ENCODE measurements at places on chromosomes 3 and 15. TPM values are rescaled to one million over a fixed set of nuclear protein-coding genes. Genes with fewer than 3 reads are reported as not detected.

The KLF13 gene
- 30.1 TPM for polyA plus RNA-seq

The LRRN1 gene
- 59.6 TPM for polyA plus RNA-seq

The ZNF385D gene
- polyA plus RNA-seq = 191 TPM

The MYO5C gene
- polyA plus RNA-seq = 4.4 TPM

The BOC gene
- polyA plus RNA-seq = 3.7 TPM

The ACAN gene
- not detected for polyA plus RNA-seq

The IMPG2 gene
- polyA plus RNA-seq = 0.05 TPM

The HOMER2 gene
- 2.5 TPM for polyA plus RNA-seq

The NDN gene
- 23.8 TPM for polyA plus RNA-seq

The CD86 gene
- polyA plus RNA-seq = not detected

The FGF12 gene
- polyA plus RNA-seq = 149 TPM

The FOXL2NB gene
- polyA plus RNA-seq = not detected

The GPR149 gene
- not detected for polyA plus RNA-seq

The XCR1 gene
- polyA plus RNA-seq = not detected

The PRR20G gene
- not detected for polyA plus RNA-seq

The MUSTN1 gene
- polyA plus RNA-seq = 7.6 TPM

Measured in Purkinje cell (primary cell).